ENCODE measurements at places on chromosomes 12 and 14. TPM values are rescaled to one million over a fixed set of nuclear protein-coding genes. Genes with fewer than 3 reads are reported as not detected.

DNA sequence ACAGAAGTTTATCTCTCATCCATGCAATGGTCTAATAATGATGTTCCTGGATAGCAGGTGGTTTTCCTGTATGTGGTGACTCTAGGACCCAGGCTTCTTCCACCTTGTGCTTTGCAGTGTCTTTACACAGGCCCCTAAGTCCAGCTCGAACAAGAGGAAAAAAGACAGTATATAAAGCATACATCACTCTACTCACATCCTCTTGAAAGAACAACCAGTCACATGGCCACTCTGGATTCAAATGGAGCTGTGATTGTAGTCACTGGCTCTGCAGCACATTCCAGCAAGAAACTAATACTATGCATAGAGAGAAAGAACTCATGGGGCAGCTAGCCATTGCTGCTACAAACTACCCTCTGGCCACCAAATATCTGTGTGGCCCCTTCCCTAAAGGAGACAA, 11.5 kb upstream of the E2F7 start:
- DNase-seq = no peak

DNA sequence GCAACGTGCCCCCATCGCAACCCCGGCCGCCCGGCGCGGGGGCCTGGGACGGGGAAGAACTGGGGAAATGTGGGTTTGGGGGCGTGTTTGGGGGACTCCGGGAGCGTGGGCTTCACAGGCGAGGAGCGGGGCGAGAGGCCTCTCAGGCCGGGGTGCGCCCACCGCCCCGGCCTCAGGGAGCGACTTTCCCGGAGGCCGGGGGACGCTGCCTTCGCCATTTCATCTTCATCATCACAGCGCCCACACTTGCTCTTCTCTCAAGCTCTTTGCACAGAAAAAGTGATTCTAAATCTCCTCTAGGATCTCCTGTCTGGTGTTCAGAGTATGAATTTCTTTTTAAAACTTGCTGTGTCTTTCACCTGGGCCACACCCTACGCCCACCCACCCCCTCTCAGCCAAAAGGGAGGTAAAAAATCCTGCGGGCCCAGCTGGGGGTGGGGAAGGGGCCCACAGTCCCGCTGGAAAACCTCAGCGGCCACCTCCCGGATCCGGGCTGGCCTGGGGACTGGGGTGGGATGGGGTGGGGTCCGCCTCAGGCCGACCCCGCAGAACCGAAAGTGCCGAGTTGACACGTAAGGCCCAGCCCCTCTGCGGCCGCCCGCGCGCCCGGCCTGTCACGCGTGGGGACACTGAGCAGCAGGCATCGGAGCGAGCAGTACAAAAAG, 7.4 kb downstream of the CDKN1B start:
- DNase-seq = no peak

GRCh38 chr12:123886931-123887582, 85.6 kb downstream of the CCDC92 start:
- DNase-seq = no peak

DNA sequence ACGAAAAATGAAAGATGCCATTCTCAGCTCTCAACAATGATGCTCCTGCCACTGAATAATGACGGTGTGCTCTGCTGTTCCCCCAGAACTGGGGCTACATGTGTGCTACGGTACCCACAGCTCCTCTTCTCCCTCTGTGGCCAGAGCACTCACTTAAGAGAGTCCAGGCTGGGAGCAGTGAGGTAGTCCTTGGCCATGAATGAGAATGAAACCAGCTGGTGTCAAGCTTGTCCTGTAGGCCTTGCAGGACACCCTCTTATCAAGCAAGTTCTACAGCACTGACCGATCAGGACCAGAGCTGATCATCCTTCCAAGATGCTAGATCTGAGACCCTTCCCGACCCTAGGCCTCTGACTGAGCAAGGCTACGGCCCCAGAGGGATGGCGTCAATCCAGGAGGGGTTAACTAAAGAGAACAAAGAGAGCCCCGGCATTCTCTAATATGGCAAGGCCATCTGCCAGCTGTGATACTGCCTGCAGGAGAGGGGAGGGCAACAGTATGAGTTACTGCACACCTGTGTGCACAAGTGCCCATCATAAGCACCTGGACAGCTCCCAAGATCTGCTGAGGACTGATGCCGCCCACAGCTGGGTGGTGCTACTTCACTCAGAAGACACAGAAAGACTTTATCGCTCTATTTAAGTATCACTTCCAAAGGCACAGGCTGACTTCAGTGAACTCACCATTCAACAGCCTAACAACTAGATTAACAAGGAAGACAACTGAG, 30.5 kb downstream of the APPL2 start:
- peak; percentile 16 for DNase-seq

DNA sequence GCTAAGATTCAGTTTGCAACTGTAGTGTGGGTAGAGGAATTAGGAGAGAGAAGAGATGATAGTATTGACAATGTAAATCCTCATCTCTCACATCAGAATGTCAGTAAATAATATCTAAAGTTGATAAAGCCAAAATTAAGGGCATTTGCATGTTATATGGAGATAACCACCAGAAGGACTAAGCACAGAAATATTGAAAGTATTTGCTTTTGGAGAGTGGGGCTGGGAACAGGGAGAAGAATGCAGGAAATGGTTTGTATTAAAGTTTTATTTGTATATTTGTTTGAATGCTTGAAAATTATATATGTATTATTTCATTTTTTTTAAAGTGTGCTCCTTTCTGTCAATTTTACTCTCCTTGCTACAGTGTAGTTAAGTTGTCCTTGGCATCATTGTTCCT, 491.4 kb downstream of the APAF1 start:
- no peak for DNase-seq

DNA sequence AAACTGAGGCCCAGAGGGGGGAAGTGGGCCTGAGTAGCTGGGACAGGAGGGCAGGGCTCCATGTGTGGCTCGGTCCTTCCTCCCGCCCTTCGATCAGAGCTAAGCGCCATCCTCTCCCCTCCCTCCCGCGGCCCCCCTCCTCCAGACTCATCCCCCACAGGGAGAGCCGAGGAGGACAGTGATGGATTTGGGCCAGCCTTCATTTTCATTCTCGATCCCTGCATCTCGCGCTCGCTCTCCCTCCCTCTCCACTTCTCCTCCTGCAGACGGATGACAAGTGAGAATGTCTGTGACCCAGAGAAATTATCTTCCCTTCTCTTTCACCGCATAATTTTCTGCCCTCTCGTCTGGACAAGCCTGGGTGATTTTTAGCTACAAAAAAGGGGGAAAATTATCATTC, 183.3 kb downstream of the RBM19 start:
- DNase-seq = no peak

DNA sequence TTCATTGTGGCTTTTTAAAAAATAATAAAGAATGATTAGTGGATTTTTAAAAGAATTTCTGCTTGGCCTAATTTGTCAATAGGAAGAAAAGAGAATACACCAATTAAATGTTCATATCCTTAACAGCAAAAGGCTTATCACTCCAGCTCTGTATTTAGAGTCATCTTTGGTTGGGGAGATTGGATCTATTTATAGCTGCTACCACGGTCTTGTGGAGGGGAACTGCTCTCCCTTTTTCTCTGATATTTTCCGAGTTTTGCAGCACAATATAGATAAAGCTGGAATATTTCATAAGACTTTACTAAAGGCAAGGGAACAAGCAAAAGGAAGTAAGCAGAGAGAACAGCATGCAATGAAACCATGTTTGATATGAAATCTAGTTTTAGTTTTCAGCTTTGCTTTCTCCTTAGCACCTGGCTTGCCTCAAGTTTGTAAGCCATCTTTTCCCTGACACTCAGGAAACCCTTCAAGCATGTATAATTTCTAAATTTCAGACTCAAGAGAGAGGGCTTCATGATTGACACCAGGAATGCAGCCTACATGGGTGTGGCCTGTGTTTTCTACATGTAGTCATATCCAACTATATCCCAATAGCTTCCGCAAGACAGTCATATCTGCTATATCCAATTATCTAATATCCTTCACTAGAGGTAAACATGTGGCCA, 35.2 kb downstream of the BRMS1L start:
- no peak for DNase-seq

DNA sequence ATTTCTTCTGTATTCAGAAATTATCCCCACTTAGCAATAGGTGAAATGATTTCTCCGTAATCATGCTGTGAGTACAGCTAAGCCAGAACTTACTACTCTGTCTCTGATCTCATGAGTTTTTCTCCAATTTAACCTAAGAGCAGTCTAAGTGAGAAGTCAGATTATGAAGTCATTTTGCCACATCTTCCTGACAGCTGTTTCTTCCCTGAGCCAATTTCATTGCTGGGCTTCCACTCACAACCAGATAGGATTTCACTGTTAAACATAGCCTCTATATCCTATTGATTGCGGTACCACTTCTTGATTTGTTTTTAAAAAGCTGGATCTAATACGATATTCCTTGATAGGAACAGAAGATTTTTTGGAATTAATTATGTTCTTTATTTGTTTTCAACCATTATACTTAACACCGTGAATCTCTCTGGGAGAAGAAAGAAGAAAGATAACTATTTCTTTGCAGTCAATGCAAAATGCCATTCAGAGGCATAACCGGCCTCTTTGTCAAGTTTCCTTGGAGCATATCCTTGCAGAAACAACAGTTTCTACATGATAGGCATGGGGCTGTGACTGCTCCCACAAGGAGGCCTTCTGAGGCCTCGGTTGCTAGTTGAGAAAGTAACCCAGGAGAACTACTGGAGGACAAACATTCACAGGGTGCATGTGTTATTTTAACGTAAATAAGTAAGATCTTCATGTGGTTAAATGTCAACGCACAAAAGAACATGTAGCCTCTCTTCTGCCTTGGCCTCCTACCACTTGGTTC, 212.2 kb downstream of the NPAS3 start:
- no peak for DNase-seq

DNA sequence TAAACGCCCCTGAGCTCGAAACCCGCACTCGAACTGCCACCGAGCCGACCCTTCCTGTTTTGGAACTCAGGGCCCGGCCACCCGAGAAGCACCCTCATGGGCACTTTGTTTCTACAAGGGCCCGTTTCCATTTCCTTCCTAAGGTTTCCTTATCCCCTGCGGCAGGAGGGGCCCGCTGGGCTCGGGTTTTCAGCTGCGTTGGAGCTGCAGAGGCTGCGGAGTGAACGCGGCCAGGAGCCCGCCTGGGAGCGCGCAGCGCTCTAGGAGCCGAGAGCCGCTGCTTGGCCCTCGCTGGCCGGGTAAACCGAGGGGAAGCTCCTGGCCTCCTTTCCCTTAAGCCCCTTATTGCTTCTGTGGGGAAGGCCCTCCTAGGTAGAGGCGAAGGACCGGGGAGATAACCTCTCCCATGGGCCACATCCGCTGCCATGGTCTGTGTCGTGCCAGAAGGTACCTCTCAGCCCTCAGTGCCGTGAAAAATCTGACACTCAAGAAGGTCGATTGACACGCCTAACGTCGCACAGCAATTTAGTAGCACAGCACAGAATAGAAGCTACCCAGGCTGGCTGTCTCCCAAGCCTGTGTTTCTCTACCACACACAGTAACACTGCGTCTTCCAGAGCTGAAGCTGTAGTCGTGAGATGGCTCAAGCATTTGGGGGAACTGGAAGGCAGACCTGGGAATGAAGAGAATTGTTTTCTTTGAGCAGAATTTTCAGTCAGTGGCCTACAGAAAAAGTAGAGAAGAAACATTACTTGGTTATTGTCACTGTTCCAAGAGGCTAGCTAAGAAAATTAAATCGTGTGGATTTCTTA, 12.9 kb upstream of the CALM1 start:
- no peak for DNase-seq

STAB2 gene
- not detected for total RNA-seq

MFAP5 gene
- 158 TPM for total RNA-seq

NKX2-1 gene
- total RNA-seq = not detected

Measured in foreskin keratinocyte (primary cell).